ENCODE measurements at places on chromosomes 3 and 15.

DNA sequence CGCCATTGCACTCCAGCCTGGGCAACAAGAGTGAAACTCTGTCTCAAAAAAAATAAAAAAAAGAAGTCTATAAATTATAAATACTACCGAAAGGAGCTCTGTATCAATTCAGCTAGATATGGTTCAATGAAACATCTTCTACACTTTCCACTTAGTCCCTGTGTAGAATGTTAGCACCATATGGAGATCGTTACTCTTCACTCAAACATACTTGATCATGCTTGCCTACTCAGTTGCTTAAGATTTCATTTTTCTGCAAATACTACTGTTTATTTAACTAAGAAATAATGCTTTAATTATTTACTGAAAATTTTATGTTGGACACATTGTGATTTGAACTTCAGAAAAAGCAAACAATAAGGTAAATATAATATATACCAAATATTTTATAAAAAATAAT, 17.1 kb upstream of the NANOGP8 start:
- DNase-seq = no peak

DNA sequence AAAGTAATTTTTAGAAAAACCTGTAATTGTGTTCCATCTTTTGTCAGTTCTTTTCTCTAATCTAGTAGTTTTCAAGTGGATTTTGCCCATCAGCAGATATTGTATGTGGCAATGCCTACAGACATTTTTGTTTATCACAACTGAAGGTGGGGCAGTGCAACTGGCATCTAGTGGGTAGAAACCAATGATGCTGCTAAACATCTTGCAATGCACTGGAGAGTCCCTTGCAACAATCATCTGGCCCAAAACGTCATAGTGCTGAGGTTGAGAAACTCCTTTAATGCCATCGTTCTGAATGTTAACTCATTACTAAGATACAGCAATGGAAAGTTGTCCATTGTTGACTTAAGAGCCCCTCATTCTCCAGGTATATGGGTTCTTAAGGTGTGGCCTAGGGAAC, 80.1 kb downstream of the BTD start:
- no peak for DNase-seq

DNA sequence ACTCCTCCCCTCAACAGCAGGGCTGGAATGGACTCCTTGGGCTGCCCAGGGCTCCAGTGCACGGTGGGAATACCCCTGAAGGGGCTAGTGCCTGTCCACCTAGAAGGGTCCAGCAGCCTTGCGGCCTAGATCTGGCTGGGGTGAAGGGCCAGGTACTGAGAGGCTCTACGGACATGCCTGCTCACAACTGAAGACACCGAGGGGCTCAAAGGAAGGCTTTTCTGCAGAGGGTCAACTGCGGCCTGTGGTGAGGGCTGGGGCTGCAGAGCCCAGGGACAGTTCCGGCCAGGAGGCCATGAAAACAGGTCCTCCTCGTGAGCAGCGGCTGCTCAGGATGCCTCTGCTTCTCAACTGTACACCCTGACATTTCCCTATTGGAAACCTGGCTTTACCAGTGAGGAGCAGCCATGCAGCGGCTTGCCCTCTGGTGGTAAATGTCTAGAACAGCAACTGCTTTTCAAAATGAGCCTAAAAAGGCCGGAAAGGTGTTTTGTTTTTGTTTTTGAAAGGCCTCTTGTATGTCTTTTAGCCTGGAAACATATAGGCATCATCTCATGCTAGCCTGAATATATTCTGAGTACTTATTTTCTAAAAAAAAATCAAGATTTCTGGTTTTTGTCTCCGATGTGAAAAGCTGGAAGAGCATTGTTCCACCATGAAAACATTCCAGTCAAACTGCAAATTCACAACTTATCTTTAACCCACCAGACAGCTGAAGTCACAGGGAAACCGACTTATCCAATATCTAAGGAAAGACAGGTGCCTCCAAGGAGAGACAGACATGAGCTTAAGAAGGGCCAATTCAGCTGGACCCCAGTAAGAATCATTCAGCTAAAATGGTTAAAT, 163.4 kb downstream of the KLF13 start:
- no peak for DNase-seq

- DNase-seq = no peak
Measured at GRCh38 chr3:152317184-152317583, 48.5 kb downstream of the MBNL1 start.

DNA sequence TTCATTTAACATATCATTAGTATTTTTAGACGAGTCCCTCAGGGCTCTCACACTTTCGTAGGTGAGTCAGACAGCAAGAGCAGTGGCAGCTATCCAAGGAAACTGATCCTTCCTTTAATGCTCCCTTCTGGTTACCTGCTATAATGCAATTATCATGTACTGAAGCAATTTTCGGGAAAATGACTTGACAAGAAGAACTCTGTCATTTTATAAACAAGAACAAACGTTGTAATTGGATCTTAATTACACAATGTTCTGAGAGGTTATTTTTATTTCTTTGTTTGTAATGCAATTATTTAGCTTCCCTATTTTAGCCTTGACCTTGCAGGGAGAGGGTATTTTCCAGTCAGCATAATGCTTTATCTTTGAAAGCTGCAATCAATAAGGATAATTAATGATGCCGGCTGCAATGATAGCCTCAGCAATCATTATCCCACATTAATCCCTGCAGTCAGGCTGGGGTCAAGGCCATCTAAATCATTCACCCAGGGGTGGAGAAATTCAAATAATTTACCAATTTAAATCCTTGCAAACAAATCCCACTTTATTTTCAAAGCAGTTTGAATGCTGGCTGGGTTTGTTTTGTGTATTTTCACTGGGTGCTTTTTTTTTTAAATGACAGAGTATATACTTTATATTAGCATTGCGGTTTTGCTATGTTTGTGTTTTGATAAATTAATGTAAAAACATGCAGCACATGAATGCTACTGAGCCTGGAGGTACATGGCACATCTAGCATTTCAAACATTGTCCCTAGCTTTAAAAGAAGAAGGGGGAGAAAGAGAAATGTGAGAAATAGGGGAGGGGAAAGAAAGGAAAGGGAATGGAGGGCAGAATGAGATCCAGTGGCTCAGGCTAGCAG, 249.9 kb downstream of the SHOX2 start:
- no peak for DNase-seq

DNA sequence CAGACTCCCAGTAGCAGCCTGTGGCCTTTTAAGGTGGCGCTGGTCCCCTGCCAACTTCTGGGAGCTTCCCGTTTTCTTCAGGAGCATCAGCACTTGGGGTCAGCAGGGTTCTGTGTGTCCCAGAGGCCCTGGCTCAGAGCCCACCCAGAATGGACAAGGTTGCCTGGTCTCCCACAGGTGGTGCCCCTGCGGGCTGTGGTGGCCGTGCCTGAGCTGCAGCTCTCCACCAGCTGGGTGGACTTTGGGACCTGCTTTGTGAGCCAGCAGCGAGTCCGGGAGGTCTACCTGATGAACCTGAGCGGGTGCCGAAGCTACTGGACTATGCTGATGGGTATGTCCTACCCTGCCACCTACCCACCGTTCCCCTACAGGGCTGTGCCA, 15.5 kb downstream of the ACAA1 start:
- no peak for DNase-seq

DNA sequence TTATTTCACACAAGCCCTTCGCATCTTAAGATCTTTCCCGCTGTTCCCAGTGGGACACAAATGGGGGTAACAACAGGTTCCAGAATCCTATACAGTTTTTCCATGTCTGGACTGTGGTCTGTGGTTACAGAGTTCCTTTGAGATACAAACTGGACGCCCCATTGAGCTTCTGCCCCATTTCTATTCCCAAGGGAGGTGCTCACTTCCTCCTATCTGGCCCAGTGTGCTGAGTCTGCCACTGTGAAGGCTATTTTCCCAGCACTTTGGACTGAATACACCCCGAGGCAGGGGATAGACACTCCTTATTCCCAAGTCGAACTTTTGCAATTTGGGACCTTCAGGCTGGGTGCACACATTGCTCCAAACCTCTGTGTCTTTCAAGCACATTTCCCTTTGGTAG, 44.0 kb downstream of the MESD start:
- no peak for DNase-seq

DNA sequence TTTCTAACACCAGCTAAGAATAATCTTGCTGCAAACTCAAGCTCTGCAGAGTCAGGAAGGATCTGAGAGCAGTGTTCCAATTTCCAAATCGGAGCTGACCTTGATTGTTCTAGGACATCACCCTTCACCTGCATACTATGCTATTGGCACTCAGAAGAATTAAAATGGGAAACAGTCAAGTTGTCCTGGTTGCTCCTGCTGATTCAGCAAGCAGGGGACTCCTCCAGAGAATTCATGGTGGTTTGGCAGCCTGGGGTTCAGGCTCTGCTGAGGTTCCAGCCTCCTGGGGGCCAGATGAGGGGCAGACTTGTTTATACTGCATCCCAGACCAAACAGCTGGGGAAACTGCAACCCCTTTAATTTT, 213.7 kb upstream of the ADAMTS9 start:
- DNase-seq = no peak

DNA sequence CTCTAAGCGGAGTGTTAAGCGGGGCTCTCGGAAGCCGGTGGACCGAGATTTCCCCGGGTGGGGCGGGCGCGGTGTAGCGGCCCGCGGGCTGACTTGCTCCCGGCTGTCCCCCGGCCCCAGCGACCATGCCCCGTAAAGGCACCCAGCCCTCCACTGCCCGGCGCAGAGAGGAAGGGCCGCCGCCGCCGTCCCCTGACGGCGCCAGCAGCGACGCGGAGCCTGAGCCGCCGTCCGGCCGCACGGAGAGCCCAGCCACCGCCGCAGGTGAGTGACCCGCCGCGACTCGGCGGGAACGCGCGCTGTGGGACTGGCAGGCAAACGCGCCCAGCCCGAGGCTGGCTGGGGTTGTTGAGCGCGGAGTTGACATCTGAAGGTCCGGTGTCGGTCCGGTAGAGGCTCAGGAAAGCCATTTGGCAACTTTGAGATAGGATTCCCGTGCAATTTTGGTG, 1.3 kb downstream of the SMC4 start:
- no peak for DNase-seq

DNA sequence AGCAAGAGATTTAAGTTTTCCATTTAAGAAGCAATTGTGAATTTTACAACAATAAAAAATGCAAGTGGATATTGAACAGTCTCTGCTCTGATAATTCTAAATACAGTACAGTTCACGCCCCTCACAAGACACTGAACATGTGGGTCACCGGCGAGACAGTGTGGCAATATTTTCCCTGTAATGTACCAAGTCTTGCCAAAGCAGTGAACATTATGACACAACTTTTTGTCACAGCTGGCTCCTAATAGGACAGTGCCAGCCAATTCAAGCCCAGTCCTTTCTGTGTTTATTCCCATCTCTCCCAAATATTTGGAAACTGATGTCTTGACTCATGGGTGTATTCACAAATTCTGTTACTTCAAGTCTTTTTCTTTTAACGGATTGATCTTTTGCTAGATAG, 62.3 kb downstream of the PPARG start:
- no peak for DNase-seq

- DNase-seq = no peak
Measured at GRCh38 chr3:77014226-77014625, 25.7 kb upstream of the ROBO2 start.

DNA sequence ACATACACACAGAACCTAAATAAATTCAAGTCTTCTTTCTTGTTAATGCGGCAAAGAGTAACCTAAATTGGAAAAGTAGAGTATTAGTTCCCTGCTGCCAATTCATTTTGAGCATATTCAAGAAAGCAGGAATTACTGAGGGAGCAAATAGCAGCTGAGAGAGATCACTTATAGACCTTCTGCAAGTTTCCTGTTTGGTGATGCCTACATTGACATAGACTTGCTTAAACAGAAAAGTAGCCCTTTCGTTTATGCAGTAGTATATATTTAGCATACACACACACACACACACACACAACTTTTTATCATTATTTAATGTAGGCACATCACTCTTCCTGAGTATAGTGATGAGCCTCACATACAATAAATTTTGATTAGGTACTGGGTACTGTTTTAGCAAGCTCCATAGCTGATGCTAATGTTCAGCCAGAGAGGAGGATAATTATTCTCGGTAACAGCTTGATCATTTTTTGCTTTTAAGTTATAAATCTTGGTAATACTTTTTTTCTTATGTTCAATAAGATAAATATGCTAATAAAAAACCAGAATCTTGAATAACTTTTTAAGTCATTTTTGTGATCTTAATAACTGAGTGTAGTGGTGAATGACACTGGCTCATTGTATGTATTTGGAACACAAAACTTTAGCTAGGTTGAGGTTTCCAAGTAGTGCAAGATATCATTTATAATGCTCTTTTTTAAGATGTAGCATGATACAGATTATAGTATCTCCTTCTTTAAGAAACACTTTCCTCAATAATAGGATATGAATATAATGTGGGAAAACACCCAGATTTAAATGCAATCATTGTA, 174.7 kb downstream of the MBNL1 start:
- DNase-seq = no peak

- DNase-seq = peak; percentile 71
Measured at GRCh38 chr15:38817427-38818156, 253.0 kb upstream of the RASGRP1 start.

DNA sequence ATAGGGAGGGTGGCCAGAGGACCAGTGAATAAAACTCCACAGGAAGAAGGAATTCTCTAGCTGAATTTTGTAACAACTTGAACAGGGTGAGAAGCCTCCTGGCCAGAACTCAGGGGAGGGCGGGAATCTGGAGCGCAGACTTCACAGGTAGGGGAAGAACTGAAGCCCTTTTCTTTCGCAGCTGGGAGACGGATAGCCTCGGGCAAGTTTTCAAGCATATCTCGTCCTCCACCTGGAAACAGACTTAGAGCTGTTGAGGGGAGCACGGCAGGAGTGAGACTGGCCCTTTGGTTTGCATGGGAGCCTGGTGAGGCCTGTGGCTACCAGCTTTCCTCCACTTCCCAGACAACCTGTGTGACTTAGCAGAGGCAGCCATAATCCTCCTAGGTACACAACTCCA, 10.9 kb upstream of the RPL39L start:
- DNase-seq = no peak

DNA sequence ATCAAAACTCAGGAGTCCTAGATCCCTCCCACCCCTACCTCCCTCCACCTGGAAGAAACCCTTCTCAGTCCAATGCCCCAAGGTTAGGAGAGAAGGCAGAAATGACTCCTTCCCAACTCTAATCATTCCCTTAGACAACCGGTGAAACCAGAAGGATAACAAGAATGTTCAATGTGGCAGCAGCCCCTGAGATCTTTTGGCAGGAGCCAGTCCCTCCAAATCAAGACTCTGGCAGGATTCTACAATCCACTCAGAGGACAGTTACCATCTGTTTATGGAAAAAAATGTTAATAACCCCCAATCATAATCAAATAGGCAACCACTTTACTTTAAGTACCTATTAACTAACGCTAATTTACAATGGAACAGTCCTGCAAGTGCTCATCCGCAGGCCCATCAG, 136.5 kb downstream of the NTRK3 start:
- DNase-seq = no peak

GRCh38 chr3:183244219-183244618, 8.8 kb upstream of the B3GNT5 start:
- no peak for DNase-seq

- DNase-seq = no peak
Measured at GRCh38 chr15:22974745-22975144, 5.4 kb downstream of the CYFIP1 start.

DNA sequence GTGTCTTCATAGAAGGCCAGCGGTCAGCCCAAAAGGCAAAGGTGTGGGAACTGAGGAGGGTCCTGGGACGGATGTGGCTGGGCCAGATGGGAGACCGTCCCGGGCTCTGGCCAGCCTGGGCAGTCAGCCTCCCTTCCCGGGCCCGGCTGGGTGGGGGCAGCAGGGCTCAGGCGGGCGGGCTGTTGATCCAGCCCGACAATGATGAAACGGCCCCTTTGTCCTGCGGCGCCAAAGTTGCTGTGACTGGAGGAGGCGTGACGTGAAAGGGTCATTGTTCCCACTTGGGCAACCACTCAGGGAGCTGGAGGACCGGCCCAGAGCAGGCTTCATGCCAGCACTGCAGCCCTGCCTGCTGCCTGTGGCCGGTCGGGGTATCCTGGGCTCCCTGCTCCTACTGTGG, 16.5 kb downstream of the DUSP7 start:
- DNase-seq = no peak
